ENCODE measurements at places on chromosomes 6 and 20. TPM values are rescaled to one million over a fixed set of nuclear protein-coding genes. Genes with fewer than 3 reads are reported as not detected.
A peak's percentile ranks its signal among the peaks of the same experiment; 100 is the strongest.

DNA sequence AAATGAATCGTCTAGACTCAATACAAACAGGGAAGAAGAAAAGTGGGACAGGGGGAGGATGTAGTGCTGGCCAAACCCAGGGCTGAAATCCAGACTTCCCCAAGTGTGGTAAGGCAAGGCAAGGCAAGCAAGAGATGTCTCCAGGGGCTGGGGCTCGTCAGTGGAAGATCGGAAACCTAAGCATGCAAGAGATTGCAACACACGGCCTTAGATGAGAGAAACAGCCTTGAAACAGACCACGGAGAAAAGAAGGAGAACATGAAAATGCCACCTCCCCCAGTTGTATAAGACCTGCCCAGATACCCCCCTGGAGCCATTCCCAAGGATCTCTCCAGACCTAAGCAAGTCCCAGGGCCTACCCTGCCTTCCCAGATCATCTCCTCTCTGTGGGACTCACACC lies 20.0 kb downstream of the VEGFA start:
- H3K4me3 ChIP-seq: no peak overlapping the region
- peaks cover 9% of the 10 kb centered on the region for H3K36me3 ChIP-seq
- DNase-seq: no peak
- H3K27me3 ChIP-seq: no peaks in the 10 kb centered on the region

GRCh38 chr20:42255821-42256220 lies 637.6 kb upstream of the CHD6 start:
- no peaks in the 10 kb centered on the region for H3K36me3 ChIP-seq
- H3K4me3 ChIP-seq: no peak overlapping the region

DNA sequence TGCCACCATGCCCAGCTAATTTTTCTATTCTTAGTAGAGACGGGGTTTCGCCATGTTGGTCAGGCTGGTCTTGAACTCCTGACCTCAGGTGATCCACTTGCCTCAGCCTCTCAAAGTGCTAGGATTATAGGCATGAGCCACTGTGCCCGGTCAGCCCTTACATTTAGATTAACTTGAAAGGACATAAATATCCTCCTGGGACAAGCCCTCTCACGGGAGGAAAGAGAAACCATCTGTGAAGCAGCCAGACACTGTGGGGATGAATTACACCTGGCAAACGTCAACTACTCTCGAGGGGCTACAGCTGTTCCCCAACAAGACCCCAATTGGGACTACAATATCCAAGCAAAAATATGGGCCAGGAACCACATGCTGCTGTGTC lies 32.7 kb upstream of the SAMHD1 start:
- DNase-seq: no peak
- no peak overlapping the region for H3K27ac ChIP-seq
- H3K4me1 ChIP-seq: peaks cover 2% of the 10 kb centered on the region
- H3K36me3 ChIP-seq: no peaks in the 10 kb centered on the region
- no peaks in the 10 kb centered on the region for H3K27me3 ChIP-seq

GRCh38 chr20:5395932-5396727 lies 79.4 kb upstream of the PROKR2 start:
- no peak overlapping the region for H3K4me3 ChIP-seq
- no peaks in the 10 kb centered on the region for H3K27me3 ChIP-seq
- DNase-seq: no peak
- H3K36me3 ChIP-seq: no peaks in the 10 kb centered on the region
- no peak overlapping the region for H3K27ac ChIP-seq
- H3K4me1 ChIP-seq: no peaks in the 10 kb centered on the region

DNA sequence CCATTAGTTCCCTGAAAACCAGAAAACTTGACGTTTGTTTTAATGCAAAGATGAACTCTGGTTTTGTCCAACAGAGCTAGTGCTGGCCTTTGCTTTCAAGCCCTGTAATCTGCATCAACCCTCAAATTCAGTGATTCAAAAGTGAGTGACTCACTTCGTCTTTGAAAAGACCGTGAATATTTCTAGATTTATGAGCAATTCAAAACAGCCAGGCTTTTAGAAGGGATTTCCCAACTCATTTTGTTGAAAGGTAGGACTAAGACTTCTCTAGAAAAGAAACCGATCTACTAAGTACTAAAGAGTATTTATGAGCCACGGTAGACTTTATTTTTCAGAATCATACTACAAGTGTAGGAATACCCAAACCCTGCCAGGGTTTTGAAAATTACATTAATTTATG lies 121.5 kb downstream of the UST start:
- H3K4me3 ChIP-seq: no peak overlapping the region
- no peaks in the 10 kb centered on the region for H3K27me3 ChIP-seq
- H3K36me3 ChIP-seq: no peaks in the 10 kb centered on the region
- no peaks in the 10 kb centered on the region for H3K4me1 ChIP-seq
- no peak overlapping the region for H3K27ac ChIP-seq
- DNase-seq: no peak

DNA sequence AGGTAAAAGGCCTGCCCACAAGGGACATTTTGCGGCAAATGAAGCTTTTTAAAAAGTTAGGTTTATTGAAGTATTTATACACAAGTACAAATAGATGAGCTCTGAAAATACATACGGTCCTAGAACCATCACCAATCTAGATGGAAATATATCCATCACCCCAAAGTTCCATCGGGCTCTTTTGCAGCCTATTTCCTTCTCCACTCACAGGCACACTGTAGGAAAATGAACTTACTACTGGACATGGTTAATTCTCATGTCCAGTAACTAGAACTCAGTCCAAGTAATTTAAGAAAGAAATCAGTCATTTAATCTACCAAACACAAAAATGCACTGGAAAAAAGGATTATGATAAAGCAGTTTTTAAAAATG lies 6.2 kb downstream of the PCNA start:
- H3K27ac ChIP-seq: peak overlapping the region; percentile 94
- peaks cover 5% of the 10 kb centered on the region for H3K36me3 ChIP-seq
- no peak for DNase-seq
- no peaks in the 10 kb centered on the region for H3K4me1 ChIP-seq
- peak overlapping the region; percentile 89 for H3K4me3 ChIP-seq
- no peaks in the 10 kb centered on the region for H3K27me3 ChIP-seq

- H3K27ac ChIP-seq: no peak overlapping the region
- DNase-seq: no peak
- no peaks in the 10 kb centered on the region for H3K36me3 ChIP-seq
- no peak overlapping the region for H3K4me3 ChIP-seq
Measured at GRCh38 chr20:5402903-5403531, 86.3 kb upstream of the PROKR2 start.

DNA sequence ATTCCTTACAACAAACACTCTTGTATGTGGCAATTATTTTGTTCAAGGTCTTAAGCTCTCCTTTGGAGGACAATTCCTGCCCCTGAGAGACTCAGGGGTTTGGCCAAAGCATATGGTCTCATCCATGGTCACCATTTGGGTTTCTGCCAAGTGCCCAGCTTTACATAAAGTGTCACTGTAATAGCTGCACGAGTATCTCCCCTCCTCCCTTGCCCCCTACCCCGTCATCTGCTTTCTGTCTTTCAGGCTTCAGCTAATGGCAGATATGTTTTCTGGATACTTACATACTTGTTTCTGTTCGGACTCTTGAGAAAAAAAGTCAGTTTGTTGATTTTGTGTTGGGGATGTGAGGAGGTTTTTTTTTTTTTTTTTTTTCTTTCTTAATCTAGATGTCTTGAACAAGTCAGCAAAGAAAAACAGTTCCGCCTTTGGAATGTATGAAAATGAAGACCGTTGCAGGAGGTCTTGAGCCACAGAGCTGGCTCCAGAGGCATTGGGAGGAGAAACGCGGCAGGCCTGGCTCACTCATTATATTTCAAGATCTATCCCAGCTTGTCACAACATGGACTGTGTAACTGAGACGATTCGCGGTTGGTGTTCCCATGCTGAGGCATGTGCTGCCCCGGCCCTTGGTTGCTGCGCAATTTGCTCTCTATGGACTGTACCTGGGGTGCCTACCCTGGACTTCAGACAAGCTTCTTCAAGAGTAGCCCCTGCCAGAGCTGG lies 32.6 kb upstream of the STX16 start:
- H3K4me3 ChIP-seq: no peak overlapping the region
- H3K4me1 ChIP-seq: no peaks in the 10 kb centered on the region
- no peak overlapping the region for H3K27ac ChIP-seq
- DNase-seq: no peak

DNA sequence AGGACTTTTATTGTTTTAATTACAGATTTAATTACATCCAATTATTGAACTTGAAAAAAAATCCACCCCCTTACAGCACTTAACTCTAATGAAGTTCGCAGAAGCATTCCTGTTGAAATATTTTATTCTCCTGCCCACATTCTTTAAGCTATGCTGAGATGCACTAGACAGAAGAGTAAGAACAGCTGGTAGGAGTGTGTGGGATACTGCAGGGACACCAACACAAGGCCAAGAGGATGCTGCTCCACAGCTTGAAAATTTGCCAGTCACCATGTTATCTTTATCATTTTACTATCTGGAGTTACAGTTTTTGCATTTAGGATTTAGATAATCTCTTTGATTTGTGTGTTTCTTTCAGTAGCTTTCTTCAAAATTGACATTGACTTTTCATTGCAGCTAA lies 180.7 kb downstream of the EPHA7 start:
- no peak for DNase-seq
- no peak overlapping the region for H3K4me3 ChIP-seq
- no peaks in the 10 kb centered on the region for H3K27me3 ChIP-seq
- no peak overlapping the region for H3K27ac ChIP-seq
- no peaks in the 10 kb centered on the region for H3K36me3 ChIP-seq

- no peak overlapping the region for H3K27ac ChIP-seq
- H3K36me3 ChIP-seq: no peaks in the 10 kb centered on the region
- no peak for DNase-seq
- peaks cover 2% of the 10 kb centered on the region for H3K27me3 ChIP-seq
- H3K4me3 ChIP-seq: peak overlapping the region; percentile 49
Measured at GRCh38 chr6:88166493-88167351, 575 bp upstream of the CNR1 start.

- no peak overlapping the region for H3K27ac ChIP-seq
- no peak overlapping the region for H3K4me3 ChIP-seq
- peak; percentile 74 for DNase-seq
- H3K27me3 ChIP-seq: no peaks in the 10 kb centered on the region
Measured at GRCh38 chr6:31068669-31069340, 43.6 kb downstream of the C6orf15 start.

GRCh38 chr6:28266563-28266961 lies 381 bp upstream of the ZSCAN26 start:
- no peak for DNase-seq
- peak overlapping the region; percentile 70 for H3K27ac ChIP-seq
- H3K36me3 ChIP-seq: no peaks in the 10 kb centered on the region
- H3K4me1 ChIP-seq: peaks cover 8% of the 10 kb centered on the region
- peak overlapping the region; percentile 67 for H3K4me3 ChIP-seq
- no peaks in the 10 kb centered on the region for H3K27me3 ChIP-seq

DNA sequence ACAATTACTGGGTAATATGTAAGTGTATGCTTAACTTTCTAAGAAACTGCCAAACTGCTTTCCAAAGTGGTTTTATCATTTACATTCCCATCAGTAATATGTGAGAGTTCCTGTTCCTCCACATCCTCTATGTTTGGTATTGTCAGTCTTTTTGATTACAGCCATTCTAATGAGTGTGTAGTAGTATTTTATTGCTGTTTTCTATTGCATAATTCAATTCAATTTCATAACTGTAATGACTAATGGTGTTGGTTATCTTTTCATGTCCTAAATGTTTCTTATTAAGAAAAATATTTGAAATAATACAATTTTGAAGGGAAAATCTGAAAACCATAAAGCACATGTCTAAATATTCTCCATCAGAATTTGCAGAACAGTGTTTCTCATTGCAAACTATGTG lies 119.3 kb downstream of the MAP3K7 start:
- H3K27me3 ChIP-seq: no peaks in the 10 kb centered on the region
- H3K27ac ChIP-seq: no peak overlapping the region
- DNase-seq: no peak

The ACOT13 gene
- total RNA-seq: 9.9 TPM

The TAGAP gene
- 2.0 TPM for total RNA-seq

The POM121L2 gene
- total RNA-seq: not detected

The TFAP2C gene
- under 0.01 TPM for total RNA-seq

The WFDC2 gene
- total RNA-seq: not detected
